Cerebellum (tissue), 4 donors: ENCODE measurements at places on chromosomes 4 and X. TPM values are rescaled to one million over a fixed set of nuclear protein-coding genes. Genes with fewer than 3 reads are reported as not detected.

DNA sequence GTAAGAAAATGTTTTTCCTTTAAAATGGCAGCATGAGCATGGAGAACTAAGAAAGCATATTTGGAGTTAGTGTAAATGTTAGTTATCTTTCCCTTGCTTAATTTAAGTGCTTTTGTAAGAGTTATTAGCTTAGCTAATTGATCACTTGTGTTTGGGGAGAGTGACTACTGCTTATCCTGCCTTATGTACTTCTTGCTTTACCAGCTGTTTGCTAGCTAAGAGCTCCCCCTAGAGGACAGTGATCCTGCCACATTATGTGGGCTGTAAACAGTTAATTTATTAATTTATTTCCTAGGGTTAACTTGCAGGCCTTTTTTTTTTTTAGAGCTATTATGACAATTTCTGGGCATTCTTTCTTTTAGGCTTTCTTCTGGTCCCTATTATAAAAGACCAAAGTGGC, 435.8 kb downstream of the MAGEB5 start:
- no peak for DNase-seq

DNA sequence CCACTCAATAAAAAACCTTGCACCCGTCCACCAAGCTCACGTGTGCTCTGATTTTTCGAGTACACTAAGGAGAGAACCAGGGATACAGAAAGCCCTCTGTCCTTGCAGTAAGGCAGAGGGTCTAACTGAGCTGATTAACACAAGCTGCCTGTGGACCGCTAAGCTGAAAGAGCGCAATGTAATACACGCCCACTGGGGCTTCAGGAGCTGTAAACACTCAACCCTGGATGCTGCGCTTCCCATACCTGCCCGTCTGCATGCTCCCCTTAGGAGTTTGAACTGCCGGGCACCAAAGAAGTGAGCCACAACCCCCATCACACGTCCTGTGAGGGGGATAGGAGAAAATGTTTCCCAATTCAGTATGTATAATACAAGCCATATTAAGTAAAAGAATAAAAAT, 664.8 kb downstream of the PCDH18 start:
- DNase-seq, result no peak

GRCh38 chr4:147480502-147480890, 401 bp upstream of the EDNRA start:
- DNase-seq, result no peak

DNA sequence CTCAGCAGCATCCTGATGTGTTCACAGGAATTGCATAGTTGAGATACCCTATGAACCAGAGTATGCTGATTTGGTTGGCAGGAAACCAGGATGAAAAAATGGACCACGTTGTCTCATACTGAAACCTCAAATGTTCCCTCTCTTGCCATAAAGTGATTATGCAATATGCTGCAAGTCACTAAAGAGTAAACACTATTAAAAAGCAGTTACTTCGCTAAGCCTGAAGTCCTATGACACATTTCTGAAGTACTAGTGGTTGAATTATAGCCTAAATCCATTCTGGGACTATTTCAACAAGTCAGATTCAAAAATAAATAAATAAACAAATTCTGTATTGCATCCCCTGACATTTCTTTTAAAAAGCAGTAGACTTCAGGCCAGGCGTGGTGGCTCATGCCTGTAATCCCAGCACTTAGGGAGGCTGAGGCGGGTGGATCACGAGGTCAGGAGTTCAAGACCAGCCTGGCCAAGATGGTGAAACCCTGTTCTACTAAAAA, 106.0 kb upstream of the NAP1L5 start:
- no peak for DNase-seq

Gene ARX
- not detected for total RNA-seq

- DNase-seq, result no peak
These were observed 56.3 kb downstream of the MSN start for GRCh38 chrX:65723706-65724105.

DNA sequence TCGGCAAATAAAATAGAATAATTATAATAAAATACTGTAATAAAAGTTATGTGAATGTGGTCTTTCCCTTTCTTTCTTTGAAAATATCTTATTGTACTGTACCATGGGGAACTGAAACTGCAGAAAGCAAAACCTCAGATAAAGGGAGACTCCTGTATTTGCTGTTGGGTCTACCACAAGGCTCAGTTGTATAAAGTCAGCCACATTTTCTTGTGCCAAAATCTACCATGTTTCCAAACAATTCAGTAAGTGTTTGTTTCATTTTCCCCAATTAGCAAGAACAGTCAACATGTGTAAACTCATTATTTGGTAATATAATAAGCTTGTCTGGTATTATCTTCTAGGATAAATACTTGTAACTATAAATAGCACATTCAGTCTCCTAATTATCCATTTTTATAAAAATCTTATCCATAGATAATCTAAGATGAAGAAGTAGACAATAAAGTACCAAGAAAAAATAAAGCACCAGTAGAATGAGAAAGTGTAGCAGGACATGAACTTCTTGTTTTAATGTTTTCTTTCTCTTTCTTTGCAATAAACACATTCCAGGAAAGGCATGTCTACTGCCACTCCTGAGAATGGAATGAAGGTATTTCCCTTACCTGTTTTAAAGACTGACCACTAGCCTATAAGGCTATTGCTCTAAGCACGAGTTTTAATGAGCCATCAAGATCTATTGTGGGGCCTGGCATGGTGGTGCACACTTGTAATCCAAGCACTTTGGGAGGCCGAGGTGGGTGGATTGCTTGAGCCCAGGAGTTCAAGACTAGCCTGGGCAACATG, 15.0 kb upstream of the OTUD4 start:
- no peak for DNase-seq

Gene EDA
- 4.8 TPM for total RNA-seq

DNA sequence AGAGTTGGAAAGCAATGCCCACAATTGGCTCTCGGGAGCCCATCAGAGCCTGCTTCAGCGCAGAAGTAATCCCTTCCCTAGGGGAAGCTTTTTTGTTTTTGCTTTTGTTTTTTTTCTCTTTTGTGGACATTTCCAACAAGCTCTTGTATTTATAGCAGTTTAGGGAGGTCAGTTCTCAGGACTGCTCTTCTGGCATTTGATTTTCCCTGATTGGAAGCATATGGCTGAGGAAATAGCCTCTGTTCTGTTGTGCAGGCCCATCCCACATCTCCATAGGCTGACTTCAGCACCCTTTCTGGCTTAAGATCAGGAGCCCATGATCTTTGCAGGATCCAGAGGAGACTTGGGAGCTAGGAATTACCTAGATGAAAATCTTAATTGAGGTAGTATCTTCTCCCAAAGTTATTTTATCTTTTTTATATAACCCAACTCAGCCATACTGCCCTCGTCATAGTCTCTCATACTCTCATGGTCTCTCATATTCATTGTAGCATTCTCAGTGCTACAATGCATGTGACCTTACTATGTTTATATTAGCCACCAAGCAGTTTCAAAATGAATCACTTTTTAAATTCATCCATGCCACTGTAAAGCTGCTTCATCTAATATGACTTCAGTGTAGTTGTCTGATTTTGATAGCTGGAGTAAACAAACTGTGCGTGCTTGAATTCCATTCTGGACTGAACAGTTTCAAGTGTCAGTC, 16.7 kb downstream of the PAGE4 start:
- DNase-seq, result no peak

- DNase-seq, result no peak
These were observed 5.0 kb upstream of the NSD2 start for GRCh38 chr4:1866189-1866661.

- peak; percentile 10 for DNase-seq
These were observed 13.1 kb upstream of the AMTN start for GRCh38 chr4:70505151-70505748.

DNA sequence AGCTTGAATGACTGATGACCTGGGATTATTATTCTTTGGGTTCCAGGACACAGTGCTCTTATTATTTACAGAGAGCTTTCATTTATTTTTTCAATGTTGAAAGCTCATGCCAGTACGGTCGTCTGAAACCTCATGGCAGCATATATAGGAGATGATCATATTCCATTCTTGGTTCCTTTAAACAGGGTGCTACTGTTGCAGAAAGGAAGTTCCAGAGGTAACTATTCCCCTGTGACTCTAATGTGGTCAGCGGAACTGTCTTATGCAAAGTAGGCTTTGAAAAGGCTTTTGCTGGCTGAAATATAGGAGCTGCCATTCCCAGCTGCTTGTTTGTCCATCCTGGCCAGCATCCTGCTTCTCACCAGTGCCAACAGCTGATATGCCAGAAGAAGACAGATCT, 208.3 kb upstream of the LEF1 start:
- DNase-seq, result no peak

Gene MAGEA2B
- not detected for total RNA-seq

DNA sequence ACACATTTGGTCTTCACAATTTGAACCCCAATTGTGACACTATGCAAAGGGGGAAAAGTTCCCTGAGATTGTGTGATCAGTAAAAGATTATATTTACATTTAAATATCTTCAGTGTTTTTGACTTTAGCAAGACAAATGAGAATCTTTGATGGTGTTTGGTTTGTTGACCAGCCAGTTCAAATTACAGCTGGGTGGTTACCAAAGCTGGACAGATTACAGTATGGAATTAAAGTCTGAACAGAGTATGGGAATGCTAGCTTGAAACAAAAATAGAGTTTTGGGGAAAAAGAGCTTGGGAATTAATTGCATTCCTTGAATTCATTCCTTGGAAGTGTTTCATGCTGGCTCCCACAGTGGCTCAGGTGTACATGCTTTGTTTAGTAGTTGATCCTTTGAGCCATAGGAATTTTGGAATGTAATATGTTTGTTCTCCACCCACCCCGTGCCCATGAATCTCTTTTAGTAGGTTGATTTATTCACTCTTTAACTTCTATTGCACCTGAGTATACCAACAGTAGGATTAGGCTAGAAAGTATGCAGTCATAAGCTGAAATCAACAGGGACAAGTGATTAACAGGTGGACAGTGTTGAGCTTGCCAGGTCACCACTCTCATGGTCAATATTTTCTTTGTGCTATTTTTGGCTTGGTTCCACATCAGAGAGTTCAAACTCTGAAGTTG, 81.1 kb upstream of the HELT start:
- no peak for DNase-seq
